ENCODE measurements at places on chromosomes 2 and 18.

DNA sequence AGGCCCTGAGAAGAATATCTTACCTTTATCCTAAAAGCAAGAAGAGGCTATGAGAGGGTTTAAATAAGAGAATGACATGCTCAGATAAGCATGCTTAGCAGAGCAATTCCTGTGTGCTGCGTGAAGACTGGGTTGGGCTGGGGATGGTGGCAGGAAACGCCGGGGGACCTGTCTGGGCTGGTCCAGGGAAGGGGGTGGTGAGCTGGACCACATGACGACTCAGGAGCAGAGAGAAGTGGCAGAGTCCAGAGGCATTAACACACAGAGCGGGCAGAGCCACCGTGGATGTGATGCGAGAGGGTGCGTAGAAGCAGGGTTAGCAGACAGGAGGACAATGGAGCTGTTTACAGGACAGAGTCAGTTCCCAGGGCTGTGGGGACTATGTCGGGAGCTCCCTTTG is 84.5 kb downstream of the ZBTB7C start:
- DNase-seq: no peak

DNA sequence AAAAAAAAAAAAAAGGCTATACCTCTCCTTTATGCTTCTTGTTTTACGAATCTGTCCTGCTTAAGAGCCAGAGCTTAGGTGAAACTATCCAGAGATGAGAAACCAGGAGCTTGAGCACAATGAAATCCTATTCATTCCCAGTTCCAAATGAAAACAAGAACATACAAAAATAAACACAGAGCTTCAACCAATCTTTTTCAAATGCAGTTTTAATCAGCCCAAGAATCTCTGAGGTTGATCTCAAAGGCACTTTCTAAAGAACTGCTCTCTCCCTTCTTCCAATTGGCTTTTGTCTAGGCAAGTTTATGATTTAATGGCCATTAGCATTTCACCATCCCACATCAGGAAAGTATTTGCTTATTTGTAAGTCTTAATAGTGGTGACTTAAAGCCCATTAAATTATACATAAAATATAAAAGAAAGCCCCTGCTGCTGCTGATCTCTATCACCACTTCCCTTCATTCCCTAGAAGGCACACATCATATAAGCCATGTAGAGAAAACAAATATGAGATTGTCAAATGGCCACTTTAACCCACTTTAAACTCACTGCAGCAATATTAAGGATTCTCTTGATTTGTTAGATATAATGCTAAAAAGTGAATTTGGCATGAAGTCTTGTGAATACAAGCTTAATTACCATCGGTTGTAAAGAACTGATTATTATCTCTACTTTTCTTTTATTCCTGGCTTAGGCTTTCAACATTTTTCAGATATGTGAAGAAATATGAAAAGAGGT is 29.3 kb upstream of the SCN9A start:
- no peak for DNase-seq

DNA sequence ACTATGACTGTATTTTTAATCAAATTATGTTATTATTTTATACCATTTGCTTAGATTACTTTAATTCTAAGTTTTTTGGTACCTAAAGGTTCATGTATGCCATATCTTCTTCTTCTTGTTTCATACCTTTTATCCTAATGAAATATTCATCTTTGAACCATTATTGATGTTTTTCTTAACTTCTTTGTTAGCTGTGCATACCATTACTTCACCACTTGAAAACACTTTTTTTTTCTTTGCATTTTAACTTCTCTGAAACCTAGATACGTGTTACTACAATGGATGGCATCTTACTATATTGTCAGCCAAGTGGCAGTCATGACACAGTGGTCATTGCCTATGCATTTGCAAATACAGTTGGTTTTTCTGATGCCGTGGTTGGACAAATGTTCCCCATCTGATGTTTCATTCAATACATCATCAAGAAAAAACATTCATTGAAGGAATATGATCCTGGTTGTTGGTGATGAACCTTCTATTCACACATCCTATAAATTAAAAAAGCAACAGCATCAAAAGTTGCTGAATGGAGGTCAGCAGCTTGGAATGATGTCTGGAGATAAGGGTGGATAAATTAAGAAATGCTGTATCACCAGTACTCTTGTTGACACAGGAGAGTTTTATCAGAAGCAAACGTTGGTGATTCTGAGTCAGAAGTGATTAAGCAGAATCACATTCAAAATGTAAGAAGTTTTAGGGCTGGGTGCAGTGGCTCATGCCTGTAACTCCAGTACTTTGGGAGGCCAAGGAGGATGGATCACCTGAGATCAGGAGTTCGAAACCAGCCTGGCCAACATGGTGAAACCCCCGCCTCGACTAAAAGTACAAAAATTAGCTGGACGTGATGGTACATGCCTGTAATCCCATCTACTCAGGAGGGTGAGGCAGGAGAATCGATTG is 7.4 kb downstream of the IL36A start:
- DNase-seq: no peak

DNA sequence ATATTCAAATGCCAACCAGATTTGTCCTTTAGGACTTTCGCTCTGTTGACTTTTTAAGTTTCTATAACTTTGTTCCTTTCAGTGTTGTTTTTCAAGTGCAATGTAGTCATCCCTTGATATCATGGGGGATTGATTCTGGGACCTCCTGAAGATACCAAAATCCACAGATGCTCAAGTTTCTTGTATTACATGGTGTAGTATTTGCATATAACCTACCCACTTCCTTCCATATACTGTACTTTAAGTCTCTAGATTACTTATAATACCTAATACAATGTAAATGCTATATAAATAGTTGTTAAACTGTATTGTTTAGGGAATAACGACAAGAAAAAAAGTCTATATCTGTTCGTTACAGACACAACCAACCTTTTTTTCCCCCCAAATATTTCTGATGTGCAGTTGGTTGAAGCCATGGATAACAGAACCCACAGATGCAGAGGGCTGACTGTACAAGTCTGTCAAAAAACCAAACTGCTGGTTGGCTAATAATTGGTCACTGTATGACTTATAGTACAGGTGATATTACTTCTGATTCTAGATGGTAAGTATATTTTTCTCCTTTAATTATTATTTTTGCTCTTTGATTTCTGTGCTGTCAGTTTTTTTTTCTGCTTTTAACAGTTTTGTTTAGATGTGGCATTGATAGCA is 201.7 kb upstream of the STON1 start:
- no peak for DNase-seq

DNA sequence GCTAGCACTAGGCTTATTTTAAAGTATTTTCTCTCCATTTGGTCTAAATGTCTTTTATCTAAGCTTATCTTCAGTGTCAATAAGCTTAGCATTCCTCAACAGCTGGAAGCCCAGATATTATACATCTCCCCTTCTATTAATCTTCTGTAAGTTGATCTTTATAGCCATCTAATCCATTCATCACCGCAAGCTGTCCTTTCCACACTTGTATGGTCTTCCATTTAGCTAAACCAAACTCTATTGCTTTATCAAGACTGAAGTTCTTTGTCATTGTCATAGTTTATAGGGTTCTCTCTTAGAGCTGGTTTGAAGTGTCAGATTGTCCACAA is 101.3 kb upstream of the GPR45 start:
- no peak for DNase-seq

DNA sequence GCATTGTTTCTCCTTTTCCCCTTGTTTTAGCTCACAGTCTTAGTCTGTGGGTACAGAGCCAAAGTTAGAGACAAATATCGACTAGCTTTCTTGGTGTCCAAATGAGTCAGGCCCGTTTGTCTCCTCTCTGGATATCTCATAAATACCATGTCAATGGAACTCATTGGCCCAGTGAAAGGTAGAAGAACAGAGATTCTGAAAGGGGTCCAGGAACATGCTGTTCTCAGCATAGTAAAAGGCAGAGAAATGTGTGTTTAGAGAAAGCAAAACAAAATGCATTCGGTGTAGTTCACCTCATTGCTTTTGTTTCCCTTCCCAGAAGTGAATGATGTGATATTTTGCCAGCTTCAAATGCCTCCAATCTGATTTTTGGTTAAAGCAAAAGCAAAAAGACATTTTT is 238.6 kb upstream of the SLC8A1 start:
- DNase-seq: no peak

DNA sequence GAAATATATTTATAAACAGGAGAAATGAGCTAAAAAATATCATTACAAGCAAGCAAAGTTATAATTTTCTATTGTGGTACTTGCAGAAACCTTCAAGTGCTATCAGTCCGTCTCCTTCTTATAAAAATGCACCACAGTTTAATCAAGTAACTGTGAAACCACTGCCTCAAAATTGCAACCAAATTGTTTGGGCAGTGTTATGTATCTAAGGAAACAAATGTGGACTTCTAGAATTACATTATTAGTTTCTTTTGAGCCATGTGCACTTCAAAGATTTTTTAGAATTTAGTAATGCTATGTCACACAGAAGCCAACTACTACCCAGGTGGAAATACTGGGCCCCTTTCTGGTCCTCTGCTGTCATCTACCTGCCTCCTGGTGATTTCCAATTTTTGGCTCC is 495.6 kb downstream of the NYAP2 start:
- no peak for DNase-seq

DNA sequence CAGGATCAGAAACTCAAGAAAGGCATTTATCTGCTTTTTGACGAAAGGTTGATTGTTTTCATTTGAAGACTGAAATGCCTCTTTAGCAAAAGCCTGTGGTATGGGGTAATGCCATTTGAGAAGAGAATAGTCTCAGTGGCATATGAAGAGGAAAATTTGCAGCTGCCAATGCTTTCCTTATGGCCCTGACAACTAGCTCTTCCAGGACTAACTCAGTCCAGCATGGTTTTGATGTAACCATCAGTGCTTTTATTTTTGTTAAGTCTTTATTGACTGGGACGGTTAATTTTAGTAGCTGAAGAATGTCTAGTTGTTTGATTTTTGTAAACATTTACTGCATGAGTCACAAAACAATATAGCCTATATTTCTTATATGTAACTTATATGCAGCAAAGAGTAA is 158.4 kb downstream of the LNPK start:
- no peak for DNase-seq

GRCh38 chr2:240832921-240833494 is 13.0 kb upstream of the KIF1A start:
- no peak for DNase-seq

DNA sequence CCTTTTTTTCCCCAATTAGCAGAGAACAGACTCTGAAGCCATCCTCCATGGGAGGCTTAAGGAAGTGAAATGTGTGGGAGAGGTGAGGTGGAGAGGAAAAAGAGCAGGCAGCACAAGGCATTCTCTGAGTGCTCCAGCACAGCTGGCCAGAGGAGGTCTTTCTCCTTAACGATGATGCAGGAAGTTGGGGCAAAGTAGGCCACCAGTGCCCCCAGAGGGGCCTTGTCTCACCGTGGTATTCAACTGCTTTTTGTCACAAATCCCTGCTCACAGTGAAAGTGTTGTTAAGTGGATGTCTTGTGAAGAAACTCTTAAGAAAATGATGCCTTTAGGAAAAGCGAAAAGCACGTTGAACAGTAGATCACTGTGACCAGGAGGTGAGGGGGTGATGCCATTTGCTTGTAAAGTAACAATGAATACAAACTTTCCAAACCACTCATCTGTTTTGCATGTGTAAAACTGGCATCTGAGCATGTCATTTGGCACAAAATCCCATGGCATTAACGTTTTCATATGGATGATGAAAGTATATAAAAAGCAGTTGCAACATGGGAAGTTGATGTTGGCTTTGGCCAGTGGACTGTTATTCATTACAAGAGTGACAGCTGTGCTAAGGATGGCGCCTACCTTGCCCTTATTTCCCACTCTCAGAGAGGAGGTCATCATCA is 49.2 kb upstream of the CDC42EP3 start:
- DNase-seq: no peak

- no peak for DNase-seq
Measured at GRCh38 chr18:75143851-75144250, 65.1 kb downstream of the PTGR3 start.

- no peak for DNase-seq
Measured at GRCh38 chr18:68034296-68034695, 517.8 kb upstream of the DSEL start.

DNA sequence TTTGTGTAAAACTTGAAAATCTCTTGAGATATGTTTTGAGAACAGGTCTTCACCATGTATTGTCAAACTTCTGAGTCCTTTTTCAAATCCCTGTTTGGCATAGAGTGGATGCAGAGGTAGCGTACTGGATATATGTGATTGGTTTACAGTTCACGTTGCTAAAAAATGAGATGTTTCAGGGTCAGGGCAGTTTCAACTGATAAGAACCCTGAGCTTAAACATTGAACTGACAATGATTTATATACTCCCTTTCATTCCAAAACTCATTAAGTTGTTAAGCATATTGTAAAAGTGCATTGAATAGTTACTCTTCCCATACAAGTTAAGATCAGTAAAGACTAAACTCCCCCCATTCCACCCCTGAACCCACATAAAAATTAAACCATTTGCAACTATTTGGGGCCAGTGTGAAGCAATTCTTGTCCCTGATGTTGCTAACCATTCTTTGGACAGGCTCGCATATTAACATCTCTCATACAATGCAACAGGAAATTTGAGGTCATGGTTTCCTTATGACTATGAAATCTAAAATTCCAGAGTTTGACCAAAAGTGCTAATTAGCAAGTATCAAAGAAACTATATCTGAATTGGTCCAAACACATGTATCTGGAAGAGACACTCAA is 470.9 kb upstream of the ACVR2A start:
- no peak for DNase-seq

DNA sequence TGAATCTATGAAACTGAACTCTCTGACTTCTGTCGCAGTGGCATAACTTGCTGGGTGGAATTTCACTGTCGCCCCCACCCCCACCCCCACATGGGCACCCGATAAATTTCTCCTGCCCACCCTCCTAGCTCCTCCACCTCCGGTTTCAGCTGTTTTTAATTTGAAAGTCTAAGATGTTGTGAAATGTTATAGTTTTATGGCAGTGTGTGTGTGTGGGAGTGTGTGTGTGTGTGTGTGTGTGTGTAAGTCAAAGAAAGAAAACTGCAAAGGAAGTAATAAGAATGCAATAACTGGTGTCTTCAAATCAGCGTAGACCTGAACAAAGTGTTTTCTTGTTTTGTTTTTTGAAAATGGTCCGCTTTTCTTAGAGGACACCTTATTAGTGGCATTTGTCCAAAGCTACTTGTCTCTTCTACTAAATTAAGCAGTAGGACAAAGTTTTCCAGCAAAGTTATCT is 388 bp downstream of the DTNA start:
- no peak for DNase-seq

- DNase-seq: peak; percentile 30
Measured at GRCh38 chr2:148989882-148990493, 48.5 kb upstream of the LYPD6B start.

Measured in activated T-cell treated with anti-CD3 and anti-CD28 coated beads for 4 hours (primary cell).